Left forelimb (tissue), 1 donor: ENCODE measurements at places on chromosomes 6 and 20.

DNA sequence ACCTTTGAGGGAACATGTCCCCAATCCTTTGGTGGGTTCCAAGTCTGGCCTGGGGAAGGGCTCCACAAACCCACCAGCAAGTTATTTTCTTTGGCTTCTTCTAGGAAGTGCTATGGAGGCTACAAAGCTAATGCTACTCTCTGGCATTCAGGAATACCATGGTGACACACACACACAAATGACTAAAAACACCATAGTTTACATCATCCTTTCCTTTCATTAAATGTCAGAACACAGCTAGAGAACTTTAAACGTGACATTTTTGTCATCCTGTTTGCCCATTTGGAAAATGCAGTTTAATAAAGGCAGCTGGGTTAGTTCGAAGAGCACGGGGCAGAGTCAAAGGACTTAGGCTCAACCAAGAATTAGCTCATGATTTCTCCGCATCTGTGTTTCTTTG, 40.2 kb upstream of the PROKR2 start:
- no peak for DNase-seq

- no peak for DNase-seq
These were observed 404.5 kb downstream of the PHF3 start for GRCh38 chr6:64040113-64040512.

DNA sequence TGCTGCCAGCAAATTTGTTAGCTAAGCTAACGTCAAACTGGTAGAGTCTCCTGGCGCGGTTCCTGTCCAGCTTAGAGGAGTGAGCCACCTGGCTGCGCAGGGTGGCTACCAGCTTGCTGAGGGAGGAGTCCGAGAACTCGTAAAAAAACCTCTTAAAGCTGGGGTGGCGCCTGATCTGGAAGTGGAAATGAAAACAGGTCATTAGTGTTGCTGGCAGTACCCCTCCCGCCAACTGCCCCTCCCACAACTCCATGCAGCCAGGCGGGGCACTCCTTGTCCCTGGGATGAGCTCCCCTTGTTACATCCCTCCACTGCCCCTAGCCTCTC, 17.3 kb downstream of the BNIP5 start:
- no peak for DNase-seq

DNA sequence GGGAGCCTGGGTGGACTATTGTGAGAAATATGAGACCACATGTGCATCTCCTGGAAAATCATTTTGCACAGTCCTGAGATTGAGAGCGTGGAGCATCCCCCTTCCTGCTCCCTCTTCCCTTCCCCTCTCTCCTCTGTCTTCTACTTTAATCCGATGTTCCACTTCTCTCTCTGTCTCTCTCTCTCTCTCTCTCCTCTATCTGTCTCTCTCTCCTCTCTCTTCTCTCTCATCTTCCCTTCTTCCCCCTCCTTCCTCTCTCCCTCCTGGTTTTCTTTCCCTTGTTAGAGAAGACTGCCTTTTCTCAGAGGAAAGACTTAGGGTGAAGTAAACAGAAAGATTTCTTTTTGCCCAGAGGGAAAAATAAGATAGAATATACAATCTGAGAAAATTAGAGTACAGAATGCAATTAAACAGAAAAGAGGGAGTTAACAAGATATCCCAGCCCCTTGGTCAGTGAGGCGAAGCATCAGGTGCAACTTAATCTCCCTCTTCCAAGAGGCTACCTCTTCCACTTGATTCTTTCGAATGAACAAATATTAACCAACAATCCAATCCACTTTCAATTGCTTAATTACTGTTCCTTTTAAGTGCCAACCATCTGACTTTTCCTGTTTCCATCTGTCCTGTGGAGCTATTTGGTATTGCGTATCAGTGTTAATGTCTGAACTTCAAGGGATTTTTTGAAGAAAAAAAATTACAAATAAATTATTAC, 14.6 kb downstream of the KHDC1 start:
- DNase-seq = no peak

DNA sequence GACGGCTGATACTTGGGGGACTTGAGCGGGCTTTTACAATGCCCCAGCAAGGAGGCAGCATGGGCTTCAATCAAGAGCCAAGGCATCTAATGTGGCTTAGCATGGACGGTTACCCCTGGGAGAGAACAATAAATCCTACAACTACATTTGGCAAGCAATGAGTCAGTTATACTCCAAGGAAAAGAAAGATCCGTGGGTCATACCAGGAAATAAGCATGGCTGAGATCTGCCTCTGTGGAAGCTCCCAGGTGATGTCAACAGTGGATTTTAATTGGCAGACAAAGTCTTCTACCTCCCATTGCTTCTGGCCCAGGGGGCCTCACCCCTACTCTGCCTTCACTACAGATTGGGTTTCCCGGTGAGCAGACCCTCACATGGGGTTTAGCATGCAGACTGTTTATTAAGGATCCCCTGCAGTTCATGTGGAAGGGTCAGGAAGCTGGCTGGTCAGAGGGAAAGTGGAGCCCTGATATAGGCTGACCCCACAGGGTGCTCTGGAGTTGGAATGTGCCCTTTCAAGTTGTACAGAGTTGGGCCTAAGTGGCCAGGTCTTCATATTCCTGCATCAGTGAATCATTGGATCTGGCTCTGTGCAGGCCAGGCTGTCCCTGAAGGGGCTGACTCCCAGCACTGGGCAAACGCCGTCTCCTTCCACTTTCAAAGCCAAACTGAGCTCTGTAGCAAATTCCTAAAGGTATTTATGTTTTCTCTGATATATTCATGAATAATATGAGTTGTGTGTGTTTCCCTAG, 91.3 kb upstream of the GGTLC1 start:
- DNase-seq = no peak

DNA sequence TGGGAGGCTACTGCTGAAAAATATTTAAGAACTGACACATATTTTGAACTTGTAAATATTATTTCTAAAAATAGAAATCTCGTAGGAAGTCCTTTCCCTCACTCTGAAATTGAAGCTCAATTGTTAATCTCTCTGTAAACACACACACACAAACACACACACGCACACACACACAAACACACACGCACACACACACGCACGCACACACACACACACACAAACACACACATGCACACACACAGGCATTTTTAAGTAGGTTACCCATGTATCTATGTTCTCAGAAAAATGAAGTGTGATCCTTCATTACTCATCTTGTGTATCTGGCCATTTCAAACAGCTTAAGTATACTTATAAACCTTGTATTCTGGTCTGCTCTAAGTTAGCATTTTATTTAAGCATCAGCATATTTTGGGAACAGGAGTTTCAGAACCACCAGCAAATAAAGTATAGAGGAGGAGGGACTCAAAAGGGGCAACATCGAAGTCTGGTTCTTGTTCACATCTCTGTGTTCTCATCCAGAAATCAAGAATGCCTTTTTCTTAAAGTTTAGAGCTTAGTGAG, 11.6 kb downstream of the CCN6 start:
- DNase-seq = no peak

GRCh38 chr6:71284785-71285184, 3.8 kb upstream of the OGFRL1 start:
- DNase-seq = no peak

DNA sequence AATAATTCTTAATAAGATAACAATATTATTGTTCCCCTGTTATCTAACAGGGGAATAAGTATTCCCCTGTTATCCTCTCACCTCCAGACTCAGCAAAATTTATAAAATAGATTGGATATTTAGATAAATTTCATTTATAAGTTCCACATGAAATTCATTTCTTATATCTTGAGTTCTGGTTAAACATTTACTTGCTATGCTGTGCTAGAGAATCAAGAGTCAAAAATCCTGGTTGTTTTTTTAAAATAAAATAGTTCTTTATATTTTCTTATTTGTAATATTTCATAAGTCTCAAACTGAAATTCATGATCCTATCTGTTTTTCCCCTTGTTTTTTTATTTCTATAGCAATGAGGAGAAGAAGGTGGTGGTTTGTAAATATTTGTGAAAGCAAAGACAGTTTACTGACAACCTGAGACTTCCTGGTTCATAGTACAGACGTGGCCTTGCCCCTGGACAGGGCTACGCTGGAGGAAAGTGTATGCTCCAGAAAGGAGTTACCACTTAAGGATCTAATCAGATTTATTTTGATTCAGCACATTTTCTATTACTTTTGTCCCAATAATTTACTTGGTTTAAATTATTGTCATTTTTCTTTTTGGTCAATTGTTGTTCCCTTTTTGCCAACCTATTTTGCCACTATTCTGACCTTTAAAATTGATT, 37.8 kb upstream of the MARCKS start:
- DNase-seq = no peak

DNA sequence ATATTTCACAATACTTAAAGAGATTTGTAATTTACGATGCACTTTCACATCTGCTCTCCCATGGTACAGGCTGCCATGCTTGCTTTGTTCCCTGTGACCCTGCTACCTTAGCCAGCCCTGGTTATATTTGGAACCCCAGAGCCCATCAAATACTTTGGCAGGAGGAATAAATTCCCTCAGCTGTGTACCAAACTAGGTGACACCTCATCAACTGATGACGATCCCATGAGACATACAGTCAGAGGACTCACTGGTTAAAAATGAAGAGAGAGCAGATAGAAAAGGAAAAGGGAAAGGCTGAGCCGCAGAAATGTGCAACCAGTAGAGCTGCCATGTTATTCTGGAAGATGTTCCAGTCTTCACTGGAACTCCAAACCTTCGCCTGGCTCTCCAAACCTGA, 120.0 kb downstream of the SIM1 start:
- no peak for DNase-seq

DNA sequence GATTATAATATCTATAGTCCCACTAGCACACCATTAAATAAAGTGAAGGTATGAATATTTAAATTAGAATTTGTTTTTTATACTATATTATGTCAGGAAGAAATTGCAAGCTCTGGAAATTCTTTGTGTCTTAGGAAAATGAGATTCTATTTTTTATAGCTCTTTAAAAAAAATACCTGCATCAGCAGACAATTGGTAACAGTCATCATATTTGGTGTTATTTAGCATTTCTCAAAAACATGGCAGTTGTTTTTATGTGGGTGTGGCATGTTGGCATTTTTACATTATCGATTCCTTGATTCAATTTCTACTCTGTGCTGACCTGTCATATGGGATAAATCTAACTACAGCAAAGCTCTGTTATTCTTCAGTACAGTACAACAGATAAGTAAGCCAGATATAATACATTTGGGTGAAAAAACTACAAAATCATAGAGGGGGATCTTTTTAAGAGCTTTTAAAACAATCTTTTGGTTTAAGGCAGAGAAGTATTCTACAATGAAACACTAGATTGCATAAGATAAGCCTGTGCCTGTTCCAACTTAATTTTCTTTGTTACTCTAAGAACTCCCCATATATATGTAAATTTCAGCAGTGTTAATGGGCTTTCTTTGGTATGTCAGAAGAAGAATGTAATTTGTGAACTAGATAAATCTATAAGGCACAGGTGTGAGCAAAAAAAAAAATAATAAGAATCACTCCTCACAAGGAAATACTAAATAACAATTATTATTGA, 71.5 kb downstream of the LAMA2 start:
- no peak for DNase-seq

- no peak for DNase-seq
These were observed 12.4 kb downstream of the SERINC1 start for GRCh38 chr6:122459240-122459639.

DNA sequence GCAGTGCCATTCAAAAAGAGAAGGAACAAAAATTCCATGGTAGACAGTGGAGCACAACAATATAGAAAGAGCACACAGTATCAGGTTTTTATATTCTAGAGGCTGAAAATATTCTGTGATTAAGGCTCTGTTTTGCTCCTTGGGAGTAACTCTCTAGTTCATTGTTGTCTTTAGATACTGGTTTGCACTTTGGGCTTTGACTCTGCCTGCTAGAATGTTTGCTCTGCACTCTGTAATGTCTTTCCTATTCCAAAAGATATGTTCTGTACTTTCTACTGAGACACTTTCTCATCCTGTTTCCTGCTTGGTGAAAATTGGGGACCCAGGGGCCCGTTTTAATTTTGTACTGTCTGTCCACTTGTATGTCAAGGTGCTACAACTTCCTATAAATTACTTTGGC, 564.7 kb downstream of the BMP2 start:
- DNase-seq = no peak

DNA sequence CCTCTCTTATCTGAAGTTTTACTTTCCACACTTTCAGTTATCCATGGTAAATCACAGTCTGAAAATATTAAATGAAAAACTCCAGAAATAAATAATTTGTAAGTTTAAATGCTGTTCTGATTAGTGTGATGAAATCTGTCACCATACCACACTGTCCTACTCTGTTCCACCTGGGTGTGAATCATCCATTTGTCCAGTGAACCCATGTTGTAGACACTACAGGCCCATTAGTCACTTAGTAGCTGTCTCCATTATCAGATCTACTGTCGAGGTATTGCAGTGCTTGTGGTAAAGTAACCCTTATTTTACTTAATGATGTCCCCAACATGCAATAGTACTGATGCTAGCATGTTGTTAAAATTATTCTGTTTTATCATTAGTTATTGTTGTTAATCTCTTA, 29.2 kb upstream of the MMS22L start:
- DNase-seq = no peak

DNA sequence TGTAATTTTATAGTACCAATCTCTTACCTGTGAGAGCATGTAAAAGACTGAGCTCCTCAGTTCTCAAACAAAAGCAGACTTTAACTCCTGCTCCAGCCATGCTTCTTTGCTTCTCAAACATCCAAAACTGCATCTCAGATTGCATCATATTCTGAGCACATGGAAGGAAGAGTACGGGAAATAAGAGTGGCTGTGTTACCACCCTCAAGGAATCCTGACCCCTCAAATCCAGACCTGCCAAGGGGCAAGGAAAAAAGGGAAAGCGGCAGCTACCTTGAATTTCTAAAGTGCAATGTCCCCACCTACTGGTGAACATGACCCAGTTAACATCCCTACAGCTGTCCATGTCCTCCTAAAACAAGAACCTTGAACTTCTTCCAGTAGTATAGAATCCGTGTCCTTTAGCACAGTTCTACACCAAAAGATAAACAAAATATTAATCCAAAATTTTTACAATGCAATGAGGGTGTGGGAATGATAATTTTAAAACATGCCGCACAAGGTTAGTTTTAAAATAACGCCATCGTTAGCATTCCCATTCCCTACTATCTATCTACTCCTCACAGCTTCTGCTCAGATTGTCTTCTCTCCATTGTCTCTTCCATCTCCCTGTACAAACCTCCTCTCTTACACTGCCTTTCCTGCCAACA, 34.1 kb upstream of the HLA-DQB1 start:
- no peak for DNase-seq

DNA sequence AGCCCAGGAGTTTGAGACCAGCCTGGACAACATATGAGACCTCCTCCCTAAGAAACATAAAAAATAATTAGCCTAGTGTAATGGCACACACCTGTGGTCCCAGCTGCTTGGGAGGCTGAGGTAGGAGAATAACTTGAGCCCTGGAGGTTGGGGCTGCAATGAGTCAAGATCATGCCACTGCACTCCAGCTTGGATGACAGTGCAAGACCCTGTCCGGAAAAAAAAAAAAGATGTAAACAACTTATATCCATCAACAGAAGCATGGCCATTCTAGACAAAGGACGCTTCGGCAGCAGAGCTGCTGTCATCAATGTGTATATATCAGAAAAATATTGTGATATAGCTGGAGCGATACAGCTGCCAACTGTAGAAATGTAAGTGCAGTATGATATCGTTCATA, 59.6 kb upstream of the ARID1B start:
- DNase-seq = no peak
